Heart right ventricle (tissue), 16 donors: ENCODE measurements at places on chromosomes 12 and 14. TPM values are rescaled to one million over a fixed set of nuclear protein-coding genes. Genes with fewer than 3 reads are reported as not detected.

DNA sequence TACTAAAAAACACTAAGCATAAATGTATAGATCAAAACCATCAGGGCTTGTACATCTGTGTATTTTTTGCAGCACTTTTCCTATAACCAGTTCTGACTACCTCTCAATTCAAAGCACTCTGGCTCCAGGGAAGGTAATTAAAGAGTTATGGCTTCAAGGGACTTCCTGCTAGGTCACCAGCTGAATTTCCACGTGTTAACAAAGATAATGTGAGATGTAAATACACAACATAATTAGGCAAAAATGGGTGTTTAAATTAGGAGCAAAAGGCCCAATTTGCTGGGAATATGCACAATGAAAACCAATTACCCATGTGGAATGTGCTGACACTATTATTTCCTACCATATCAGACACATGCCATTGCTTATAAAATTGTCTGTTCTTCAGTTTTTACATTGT is 513.4 kb upstream of the FLRT2 start:
- no peaks in the 10 kb centered on the region for H3K27me3 ChIP-seq
- no peaks in the 10 kb centered on the region for H3K36me3 ChIP-seq
- H3K27ac ChIP-seq, result no peak overlapping the region
- no peaks in the 10 kb centered on the region for H3K4me1 ChIP-seq
- no peak overlapping the region for H3K4me3 ChIP-seq

The ZNF385A gene
- polyA plus RNA-seq, result 8.1 TPM

The RNFT2 gene
- polyA plus RNA-seq, result 0.46 TPM

DNA sequence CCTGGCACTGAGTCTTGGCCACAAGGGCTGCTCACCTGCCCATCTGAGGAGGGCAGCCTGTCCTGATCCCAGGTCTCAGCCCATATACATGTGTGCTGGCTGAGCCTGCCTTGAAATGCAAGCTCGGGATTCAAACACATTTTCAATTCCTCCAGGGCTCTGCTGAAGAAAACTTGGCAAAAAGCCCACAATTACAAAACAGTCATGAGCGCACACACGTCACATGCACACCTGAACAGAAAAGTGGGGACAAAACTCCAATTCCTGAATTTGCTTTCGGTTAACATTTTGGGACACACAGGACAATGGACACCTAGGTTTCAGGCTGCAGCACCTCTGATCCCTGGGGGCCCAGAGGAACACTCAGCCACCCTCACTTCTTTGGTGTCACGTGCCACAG is 113.9 kb downstream of the RBM19 start:
- no peaks in the 10 kb centered on the region for H3K27me3 ChIP-seq
- no peak overlapping the region for H3K27ac ChIP-seq
- DNase-seq, result no peak
- H3K4me3 ChIP-seq, result no peak overlapping the region
- H3K4me1 ChIP-seq, result peaks cover 31% of the 10 kb centered on the region
